ENCODE measurements at places on chromosomes 1 and 21.

DNA sequence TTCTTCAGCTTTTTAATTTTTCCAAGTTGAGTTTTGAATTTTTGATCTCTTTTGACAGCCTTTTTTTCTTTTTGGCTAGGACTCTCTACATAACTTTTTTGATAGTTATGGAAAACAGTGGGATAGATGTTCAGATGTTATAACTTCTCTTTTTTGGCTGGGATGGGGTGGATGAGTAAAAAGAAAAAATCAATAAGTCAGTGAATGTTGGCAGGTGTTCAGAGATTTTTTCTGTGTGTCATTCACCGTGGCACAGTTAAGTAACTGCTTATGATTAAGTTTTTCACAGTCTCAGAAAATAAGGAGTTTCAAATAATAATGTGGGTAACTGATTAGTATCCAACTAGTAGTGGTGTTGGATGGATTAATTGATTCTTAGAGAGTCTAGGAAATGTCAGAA, 24.0 kb downstream of the HS2ST1 start:
- DNase-seq: no peak

DNA sequence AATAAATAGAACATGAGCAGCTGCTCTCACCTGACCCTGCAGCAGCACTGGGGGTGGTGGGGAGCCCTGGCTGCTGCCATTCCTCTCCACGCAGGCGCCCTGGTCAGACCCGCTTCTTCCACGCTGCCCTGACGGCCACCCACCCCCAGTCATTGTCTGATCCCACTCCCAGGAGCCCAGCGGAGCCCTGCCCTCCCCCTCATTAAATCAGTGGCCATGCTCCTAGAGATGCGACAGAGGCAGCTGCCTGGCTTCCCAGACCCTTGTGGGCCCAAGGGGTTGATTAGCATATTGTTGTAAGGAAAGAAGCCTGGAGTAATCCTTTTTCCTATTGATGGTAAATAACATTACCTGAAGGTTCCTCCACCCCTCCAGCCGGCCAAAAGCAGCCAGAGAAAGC, 301.5 kb downstream of the RRAGC start:
- no peak for DNase-seq

GRCh38 chr21:40457741-40458140, 389.2 kb downstream of the DSCAM start:
- DNase-seq: no peak

DNA sequence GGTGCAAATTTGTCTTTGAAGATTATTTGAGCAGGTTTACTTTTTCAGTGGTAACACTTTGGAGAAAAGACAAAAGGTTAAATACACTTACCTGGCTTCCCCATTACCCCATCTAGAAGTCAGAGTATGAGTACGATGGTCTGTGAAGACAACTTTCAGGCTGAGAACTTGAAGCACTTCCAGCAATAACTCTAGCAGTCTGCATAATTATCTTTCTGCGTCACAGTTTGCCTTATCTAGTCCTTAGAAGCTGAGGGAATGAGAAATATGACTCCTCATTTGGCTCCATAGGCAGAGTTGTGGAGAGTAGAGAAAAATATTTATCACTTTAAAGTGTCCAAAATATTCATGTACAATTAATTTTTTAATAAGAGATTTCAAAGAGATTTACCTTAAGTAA, 323.4 kb upstream of the CAMK1G start:
- no peak for DNase-seq

DNA sequence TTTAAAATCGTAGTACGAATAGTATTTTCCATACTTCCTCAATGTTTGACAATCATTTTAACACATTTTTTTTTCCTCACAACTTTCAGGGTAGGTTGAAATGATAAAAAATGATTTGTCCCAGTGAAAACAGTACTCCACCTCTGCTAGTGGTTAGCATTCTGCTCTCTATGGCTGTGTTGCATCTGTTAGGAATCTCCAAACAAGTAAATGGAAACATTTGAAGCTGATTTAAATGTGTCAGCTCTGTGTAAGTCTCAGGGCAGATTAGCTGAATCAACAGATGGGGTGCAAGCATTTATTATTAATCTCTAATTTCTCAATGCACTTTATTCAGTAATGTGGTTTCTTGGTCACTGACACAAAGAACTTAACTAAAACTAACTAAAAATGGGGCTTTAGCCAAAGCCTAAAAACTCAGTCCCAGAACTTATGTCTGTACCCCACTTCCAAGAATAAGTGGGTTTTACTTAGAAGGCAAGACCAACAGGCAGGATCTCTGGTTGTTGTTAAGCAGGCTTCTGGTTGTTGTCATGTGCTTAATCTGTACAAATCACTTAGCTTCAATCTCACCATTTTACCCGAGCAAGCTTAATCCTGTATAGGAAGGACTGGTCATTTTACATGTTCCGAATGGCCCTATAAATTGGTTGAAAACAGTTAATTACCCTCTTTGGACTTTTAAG, 67.8 kb downstream of the PRRX1 start:
- no peak for DNase-seq

Measured in SW 1271 (cell line).